ENCODE measurements at places on chromosomes 5 and 9.

- DNase-seq, result no peak
Observed at GRCh38 chr9:126906091-126906490, 8.5 kb upstream of the RALGPS1 start.

GRCh38 chr9:129316281-129317030, 138.4 kb upstream of the IER5L start:
- DNase-seq, result no peak

DNA sequence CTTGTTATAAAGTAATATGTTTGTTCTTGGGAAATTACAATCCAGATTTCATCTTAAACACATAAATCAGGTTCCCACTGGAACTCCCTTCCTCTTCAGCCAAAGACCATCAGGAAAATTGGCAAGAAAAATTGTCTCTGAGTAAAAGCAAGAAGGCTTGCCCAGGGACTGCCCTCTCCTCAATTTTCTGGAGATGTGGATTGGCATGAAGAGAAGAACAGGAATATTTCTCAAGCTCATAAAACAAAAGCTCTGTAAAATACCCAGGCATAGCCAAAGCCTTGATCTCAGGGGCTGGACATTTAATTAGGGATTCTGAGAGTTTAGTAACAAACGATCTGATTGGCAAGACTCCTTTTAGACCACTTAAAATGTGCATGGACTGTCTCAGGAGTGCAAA, 223.4 kb downstream of the ZNF608 start:
- DNase-seq, result no peak

DNA sequence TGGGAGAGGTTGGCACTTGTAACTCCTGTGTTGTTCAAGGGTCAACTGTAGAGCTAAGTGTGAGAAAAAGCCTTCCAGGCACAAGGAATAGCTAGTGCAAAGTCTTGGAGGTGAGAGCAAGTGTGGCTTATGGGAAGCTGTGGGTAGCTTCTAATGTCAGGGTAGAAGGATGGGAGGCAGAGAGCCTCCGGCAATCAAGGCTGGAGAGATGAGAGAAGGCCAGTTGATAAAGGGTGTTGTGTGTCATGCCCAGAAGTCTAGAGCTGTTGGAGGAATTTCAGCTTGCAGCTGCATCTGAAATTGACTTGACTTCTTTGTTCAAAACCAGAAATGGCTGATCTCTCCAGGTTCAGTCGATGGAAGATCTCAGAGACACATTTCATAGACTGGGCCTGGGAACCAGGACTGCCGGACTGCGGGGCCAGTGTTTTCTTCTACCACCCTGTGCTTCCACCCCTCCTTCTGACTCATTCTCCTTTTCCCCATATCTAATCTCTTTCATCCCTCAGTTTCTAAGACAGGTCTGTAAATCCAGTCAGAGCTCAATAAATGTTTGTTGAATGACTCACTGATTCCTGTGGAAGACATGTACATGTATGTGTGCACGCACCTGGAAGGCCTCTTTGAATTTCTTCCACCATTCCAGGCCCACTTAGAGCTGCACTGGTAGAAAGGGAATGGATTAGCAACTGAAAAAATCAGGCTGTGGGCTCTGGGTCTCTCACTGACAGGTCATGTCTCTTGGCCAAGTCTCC, 67.8 kb upstream of the KLF4 start:
- no peak for DNase-seq

- no peak for DNase-seq
Observed at GRCh38 chr9:112179816-112180215, 4.7 kb upstream of the SUSD1 start.

GRCh38 chr9:121906074-121906870, 186.8 kb downstream of the TTLL11 start:
- no peak for DNase-seq

- DNase-seq, result no peak
Observed at GRCh38 chr9:1096155-1096964, 46.2 kb downstream of the DMRT2 start.

GRCh38 chr5:22593592-22593991, 259.6 kb downstream of the CDH12 start:
- DNase-seq, result no peak

- no peak for DNase-seq
Observed at GRCh38 chr5:112122353-112122752, 296.7 kb downstream of the EPB41L4A start.

DNA sequence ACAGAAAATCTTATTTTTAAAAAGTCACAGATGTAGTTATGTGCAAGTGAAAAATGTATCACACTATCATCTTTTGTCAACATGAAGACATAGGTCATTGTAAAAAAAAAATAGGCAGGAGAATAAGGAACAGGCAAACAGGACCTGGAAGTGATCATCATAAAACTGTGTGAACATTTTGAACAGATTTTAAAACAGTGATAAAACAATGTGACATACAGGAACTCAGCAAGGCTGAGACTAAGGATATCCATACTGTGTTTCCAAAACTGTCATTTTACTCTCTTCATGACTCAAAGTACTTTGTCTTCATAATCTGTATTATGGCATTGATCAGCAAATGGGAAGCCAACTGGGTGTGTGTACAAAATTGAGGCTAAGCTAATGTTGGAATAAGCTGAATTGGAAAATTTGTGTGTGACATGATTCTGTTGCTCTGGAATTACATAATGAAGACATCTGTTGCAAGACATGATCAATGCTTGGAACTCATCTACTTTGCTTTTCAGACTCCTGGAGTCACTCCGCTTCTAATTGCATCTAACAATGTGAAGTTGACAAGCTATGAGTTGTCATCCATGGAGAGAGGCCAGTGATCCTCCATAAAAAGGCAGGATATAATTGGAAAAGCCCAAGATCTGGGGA, 978.7 kb upstream of the NUDT12 start:
- DNase-seq, result no peak

GRCh38 chr9:34332076-34332964, 3.0 kb downstream of the NUDT2 start:
- DNase-seq, result no peak

DNA sequence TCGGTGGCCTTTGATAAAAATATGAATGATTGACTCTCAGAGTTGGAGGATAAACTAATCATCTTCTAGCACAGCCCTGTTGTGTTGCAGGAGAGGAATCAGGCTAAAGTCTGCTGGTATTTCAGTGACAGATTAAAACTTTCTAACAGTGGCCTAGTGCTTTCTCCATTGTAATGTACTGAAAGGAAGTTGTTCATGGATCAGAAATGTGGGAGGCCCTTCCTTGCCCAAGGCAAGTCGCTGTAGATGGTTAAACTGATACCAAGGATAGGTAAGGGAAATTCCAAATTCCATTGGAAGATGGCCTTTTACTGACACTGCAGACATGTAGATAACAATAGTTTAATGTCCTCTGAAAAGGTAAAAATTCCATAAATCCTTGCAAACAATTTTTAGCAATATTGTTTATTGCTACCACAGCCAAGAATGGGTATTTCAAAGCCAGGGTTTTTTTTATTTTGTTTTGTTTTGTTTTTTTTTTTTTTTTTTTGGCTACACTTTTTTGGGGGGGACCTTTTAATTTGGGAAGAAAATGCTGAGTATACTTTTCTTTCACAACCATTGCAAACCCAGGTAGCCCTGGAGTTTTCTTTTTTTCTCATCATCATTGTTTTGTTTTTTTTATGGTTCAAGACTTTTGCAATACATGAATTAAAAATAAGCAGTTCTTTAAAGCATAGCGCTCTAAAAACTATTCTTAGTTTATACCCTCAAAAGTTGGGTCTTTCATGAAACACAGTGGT, 35.5 kb downstream of the WDR36 start:
- no peak for DNase-seq

- DNase-seq, result no peak
Observed at GRCh38 chr5:59684388-59685190, 208.9 kb downstream of the PDE4D start.

- no peak for DNase-seq
Observed at GRCh38 chr9:127128341-127129072, 6.1 kb upstream of the ANGPTL2 start.

GRCh38 chr5:9617221-9617620, 12.9 kb downstream of the TAS2R1 start:
- DNase-seq, result no peak

GRCh38 chr5:53515988-53516387, 35.6 kb downstream of the FST start:
- no peak for DNase-seq

- no peak for DNase-seq
Observed at GRCh38 chr9:108473209-108474112, 382.3 kb downstream of the ACTL7B start.

DNA sequence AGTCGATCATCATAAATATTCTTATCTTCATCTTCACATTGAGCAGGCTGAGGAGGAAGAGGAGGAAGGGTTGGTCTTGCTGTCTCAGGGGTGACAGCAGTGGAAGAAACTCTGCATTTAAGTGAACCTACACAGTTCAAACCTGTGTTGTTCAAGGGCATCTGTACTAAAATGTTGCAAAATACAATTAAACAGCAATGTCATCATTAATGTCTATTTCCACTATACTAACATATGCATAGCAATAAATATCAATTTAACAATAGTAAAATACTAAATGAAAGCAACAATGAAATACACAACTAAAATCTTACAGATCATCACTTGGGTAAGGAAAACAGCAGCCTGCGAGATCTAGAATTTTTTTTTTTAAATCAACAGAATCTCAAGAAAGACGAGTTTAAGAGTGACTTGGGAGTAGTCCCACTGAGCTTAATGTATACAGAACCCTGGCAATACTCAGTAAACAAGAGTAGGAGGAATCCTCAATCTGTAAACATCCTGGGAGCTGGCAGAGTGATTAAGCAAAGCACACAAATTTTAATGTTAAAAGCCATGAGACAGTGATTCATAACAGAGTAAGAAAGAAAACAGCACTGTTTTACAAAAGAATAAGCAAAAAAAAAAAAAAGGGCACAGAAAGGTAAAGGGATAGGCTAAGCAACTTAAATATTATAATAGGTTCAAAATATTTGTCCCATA, 10.0 kb downstream of the HOMER1 start:
- no peak for DNase-seq

DNA sequence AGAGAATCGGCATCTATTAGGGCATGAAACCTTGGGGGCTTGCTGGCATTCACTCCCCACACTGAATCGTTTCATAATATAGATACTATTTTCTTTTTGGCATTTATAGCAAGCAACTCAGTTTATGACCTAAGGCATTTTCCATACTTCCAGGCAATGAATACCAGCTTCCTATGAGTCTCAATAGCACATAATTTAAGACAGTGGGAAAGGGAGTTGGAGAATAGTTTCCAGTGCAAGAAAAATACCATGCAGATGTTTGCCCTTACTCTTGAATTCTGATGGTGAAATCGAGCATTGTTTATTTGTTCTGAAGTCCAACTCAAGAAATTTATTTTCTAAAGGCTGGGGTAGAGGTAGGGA, 175.8 kb upstream of the KLF9 start:
- DNase-seq, result no peak

DNA sequence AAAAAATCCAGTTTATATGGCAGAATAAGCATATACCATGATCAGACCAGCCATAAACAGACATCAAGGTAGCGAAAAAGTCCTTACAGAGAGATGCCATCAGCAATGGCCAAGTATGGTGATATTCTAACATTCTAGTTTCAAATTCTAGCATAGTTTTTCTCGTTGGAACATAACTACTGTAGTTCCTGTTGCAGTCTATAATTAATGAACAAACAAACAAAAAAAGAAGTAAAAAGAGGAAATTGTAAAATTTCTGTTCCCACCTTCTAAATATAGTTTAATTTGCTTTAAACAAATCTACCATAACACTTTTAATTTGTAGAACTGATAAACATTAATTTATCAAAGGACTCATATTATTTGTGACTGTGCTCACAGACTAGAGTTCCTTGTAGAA, 9.9 kb upstream of the CD180 start:
- DNase-seq, result no peak

- no peak for DNase-seq
Observed at GRCh38 chr5:119570910-119571309, 58.4 kb upstream of the FAM170A start.

DNA sequence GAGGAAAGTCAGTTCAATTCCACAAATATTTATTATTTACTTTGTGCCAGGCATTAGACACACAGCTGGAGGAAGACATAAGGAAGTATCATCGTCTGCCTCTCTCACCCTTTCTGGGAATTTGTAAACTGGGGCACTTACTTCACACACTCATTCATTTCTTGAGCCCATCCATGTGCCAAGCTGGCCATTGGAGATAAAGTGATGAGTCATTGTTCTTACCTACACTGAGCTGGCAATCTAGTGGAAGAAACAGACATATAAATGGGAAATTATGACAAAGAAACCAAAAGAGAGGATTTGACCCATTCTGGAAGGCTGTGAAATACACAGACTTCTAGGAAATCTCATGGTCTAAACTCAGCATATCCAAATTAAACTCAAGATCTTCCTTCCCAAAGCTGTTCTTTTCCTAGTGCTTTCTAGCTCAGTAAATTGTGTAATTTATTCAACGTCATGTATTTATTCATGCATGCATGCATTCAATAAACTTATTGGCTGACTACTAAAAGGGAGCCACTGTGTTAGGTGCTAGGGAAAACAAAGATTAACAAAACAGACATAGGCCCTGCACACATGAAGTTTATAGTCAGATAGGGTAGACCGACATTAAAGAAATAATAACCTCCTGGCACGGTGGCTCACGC, 65.3 kb downstream of the SH3RF2 start:
- DNase-seq, result no peak

DNA sequence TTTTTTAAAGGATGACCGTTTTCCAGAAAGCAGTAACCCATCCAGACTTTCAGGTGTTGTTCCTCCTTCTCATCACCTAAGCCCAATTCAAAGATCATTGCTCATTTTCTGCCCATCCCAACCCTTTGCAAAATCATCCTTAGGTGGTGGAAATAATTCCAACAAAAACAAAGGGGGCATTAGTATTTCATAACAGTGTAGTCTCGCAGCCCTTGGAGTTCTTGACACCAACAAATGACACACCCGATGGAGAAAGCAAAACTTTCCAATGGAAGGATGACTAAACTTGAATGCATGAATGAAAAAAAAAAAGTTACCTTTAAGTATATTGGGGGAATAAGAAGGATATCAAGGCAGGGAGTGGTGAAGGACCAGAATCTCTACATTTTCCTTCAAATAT, 117.0 kb downstream of the PAPPA start:
- no peak for DNase-seq

DNA sequence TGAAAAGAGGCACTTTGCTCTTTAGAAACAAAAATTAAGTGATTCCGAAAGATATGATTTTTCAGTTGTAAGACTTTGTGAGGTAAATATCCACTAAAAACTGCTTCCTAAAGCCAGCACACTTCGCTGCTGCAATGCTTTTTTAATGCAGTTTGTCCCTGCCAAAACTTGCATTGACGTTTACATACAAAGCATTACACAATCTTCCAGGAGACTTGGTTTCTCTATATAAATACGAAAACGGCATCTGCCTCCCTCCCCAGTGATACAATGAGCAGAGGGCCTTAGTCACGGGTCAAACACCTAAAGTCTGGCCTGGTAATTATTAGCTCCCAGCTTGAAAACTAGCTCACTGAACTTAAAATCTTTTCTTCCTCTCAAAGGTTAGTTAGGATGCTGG, 170.7 kb downstream of the TSSK1B start:
- DNase-seq, result no peak

- DNase-seq, result no peak
Observed at GRCh38 chr5:14676320-14676719, 11.8 kb downstream of the OTULIN start.

GRCh38 chr5:158852622-158853021, 247.1 kb downstream of the EBF1 start:
- peak; percentile 27 for DNase-seq

GRCh38 chr9:72623156-72623555, 101.7 kb downstream of the TMC1 start:
- no peak for DNase-seq

- DNase-seq, result no peak
Observed at GRCh38 chr5:139267481-139267880, 26.1 kb upstream of the MATR3 start.
